ENCODE measurements at places on chromosomes 1 and 21.

DNA sequence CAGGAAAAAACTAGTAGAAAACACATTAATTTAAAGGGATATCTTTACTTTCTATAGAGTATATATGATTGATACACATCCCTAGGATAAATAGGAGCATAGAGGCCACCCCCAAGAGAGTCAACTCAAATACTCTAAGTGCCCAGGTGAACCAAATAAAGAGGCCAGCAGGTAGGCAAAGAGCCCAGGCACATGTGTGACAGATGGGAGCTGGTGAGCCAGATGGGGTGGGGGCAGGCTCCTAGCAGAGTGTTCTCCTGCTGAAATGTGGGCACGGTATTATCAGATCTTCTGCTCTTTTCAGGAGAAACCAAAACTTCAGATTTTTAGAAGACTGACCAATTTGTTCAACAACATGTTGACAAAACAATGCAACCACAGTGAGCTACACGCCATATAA is 333.4 kb upstream of the PKN2 start:
- no peak for DNase-seq

DNA sequence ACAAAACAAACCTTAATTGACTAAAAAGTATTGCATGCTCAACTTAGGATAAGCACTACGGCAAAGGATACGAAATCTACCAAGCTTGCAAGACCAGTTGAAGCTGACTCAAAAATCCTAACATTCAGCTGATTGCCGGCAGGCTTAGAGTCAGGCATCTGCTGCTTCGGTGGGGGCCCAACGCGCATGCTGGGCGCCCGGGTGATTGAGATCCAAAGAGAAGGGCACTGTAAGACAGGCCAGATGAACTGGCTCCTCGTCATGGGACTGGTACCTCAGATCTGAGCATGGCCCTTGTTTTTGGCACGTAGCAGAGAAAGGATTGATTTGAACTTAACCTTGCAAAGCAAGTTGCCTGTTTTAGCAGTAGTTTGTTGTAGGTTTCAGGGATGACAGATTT is 86.6 kb downstream of the PRDM2 start:
- no peak for DNase-seq

GRCh38 chr1:188371295-188371806 is 1542.6 kb downstream of the PLA2G4A start:
- DNase-seq = no peak

DNA sequence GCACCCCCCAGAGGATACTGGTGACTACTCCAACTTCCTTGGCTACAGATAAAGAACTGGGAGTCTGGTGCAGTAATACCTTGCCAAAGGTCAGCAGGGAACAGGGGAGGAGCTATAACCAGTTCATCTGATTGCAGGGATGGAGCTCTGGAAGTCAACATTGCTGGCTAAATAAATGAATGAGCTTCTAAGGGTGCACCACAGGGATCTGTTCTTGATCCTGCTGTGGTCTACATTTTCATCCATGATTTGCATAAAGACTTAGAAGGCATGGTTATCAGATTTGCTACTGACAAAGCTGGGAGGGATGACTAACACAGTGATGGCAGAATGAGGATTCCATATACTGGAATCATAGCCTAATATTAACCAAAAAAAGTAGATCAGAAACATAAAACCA is 18.3 kb downstream of the PLEKHA6 start:
- no peak for DNase-seq

- DNase-seq = no peak
Measured at GRCh38 chr21:41251961-41252642, 64.5 kb upstream of the FAM3B start.

DNA sequence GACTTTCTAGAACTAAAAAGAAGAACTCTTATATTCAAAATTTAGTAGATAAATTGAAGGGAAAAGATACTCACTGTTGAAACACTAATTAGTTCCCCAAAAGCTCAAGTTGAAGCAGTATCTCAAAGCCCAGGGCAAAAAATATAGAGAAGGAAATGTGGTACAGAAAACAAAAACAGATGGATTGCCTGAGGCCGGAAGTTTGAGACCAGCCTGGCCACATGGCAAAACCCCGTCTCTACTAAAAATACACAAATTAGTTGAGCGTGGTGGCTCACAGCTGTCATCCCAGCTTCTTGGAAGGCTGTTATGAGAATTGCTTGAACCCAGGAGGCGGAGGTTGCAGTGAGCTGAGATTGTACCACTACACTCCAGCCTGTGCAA is 36.0 kb downstream of the FAM177B start:
- DNase-seq = no peak

DNA sequence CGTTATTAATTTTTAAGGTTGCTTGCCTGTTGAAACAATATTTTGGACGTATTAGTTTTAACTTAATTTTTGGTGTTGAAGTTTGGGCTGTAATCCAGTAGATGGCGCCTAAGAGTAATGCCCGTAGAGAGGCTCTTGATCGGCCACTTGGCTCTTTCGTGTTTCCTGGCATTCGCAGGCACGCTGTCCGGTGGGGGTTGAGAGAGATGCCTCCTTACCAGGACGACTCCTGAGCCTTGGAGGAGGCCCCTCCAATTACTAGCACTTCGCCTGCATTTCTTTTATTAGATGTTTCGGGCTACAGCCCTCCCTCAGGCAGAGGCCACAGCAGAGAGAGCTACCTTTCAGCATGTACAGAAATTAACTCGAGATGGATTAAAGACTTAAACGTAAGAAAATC is 12.0 kb downstream of the OR2M4 start:
- DNase-seq = no peak

- no peak for DNase-seq
Measured at GRCh38 chr21:37459575-37459974, 93.0 kb downstream of the DYRK1A start.

DNA sequence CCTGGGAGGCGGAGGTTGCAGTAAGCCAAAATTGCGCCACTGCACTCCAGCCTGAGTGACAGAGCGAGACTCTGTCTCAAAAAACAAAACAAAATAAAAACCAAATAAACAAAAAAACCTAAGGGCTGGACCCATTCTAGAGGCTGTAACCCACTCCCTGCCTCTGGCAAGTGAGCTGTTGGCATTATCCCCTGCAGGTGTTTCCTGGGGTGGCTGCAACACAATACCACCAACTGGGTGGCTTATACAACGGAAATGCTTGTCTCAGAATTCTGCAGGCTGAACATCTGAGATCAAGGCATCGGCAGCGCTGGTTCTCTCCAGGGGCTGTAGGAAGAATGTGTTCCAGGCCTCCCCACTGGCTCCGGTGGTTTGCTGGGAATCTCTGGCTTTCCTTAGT is 15.2 kb downstream of the LRRC38 start:
- DNase-seq = no peak

GRCh38 chr1:150551784-150552127 is 2.5 kb downstream of the ADAMTSL4 start:
- DNase-seq = no peak

DNA sequence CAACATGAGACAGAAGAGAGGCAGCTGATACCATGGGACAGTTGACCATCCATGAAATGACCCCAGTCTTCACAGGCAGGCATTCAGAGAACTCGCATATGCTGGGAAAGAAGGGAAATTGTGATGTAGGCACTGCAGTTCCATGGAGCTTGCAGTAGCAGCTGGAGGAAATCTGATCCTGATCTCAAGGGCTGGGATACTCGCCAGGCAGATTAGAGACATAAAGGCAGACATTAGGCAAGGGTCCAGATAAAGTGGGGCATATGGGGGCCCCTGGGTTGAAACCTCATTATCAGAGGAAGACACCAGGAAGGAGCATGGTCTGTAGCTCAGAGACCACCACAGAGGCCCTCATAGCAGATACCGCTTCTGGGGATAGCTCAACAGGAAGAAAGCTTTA is 48.7 kb upstream of the TNR start:
- DNase-seq = no peak

DNA sequence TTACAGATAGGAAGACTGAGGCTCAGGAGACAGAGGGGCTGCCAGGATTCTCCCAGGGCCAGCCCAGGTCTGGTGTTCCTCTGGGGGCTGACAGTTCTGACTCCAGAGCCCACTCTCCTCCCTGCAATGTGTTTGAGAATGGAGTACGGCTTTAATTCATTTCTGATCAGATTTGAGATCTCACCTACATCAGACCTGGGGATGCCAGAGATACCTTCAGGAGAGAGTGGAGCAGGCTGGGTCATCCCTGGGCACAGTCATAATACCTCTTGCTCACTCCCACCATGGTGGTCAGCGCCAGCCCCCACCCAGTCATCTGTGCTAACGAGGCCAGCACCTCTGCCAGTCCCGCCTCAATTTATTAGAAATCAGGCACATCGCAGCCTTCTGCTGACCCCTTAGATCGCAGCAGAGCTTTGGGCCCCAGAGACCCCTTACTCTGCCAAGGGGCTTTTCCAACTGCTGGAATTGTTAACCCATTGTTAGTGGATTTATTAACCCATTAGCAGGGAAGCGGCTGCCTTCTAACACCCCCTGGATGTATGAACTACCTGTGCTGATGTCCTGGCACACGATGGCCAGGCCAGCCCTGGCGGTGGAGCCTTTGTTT is 352.1 kb downstream of the MATN1 start:
- no peak for DNase-seq

DNA sequence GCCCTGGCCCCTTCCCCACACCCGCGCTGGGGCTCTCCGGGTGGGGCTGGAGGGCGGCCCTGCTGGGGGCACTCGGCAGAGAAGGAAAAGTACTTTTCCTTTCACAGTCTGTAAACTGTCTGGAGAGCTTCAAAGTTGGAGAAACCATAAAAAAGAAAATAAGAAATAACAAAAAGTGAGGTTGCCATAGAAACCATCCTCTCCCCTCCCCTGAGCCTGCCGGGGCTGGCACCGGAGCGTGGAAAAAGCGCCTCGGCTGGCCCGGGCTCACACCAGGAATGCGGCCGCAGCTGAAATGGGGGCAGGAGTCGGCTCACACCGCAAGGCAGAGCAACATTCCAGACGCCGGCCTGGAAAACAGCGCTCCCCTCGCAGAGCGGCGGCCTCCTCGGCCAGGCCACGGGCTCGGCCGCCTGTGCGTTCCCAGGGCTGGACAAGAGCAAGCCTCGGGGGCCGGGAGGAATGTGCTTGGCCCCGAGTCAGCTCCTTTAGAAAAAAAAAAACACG is 69.2 kb downstream of the MORN1 start:
- DNase-seq = no peak

DNA sequence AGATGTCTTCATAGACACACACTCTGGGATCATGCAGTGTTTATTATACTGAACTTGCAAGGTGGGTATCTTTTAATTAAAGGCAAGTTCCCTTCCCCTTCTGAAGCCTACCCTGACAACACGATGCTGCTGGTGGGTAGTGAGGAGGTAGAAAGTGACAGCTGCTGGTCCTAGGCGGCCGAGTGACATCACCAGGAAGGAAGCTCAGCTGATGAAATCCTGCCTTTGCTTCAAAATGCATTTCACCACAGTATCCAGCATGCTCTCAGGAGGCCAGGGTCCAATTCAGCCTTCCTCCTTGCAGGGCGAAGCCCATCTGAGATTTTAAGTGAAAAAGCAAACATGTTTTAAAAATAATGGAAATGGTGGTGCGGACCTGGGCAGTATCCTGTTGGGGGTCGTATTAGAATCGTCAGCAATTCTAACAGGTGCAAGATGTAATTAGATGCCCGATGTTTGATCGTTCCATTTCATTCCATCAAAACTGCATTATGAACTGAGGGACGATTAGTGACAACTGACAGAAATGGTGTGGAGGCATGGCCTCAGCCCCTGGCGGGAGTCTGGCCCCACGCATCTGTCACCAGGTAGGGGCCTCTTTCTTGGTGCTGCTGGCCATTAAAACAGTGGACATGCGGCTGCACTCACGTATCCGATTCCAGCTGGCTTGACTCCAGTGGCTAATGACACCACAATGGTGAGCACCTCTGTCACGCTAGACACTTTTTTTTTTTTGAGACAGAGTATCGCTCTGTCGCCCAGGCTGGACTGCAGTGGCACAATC is 324.8 kb upstream of the C1orf174 start:
- DNase-seq = no peak

- no peak for DNase-seq
Measured at GRCh38 chr1:146032631-146033219, 11.2 kb upstream of the HJV start.

Data from activated T-helper 1 cell treated with Interleukin-2 at 50 U/mL for 16 hours (primary cell).